Foreskin keratinocyte (primary cell): ENCODE measurements at places on chromosomes 2 and 18.
A peak's percentile ranks its signal among the peaks of the same experiment; 100 is the strongest.

DNA sequence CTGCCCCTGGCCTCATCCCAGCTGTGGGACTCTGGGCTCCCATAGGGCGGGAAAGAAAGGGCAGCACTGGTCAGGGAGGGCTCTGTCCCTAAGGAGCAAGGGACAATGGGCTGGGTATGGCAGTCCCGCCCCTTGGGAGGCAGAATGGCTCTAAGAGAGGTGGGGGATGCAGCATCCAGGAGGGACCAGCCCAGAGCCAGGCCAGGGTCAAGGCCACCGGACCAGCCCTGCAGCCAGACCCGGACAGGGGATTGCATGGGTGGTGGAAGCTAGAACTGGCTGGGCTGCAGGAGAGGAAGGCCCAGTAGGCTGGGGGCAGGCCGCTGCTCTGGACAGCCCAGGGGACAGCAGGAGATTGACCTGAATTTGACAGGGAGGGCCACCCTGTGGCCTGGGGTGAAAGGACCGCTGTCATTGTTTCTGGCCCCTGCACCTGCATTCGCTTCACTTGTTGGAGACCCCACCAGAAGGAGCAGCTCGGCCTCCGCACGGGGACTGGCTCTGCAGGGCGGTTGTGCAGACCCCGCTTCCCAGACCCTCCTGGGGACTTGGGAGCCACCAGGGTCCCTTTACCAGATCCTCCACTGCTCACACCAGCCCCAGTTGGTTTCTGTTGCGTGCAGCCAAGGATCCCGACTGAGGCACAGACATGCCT is 14.6 kb downstream of the RAMP1 start:
- DNase-seq = no peak

DNA sequence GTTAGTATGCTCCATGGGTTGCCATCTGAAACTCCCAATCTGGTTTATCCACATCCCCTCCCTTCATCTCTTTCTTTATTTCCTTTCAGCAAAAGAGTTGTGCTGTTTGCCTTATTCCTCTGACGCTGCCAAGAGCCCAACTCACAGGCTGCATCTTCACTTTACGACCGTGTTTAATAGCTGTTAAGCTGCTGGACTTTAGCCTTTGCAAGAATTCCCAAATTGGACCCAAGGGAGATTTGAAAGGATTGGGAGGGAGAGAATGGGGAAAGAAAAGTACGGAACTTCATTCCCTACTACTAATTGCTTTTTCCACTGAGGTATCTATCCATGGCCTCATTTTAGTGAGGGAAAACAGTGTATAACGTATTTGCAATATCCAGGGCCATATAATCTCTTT is 263.4 kb upstream of the MEIS1 start:
- DNase-seq = no peak

- no peak for DNase-seq
Measured at GRCh38 chr2:3575534-3576262, 638 bp downstream of the RPS7 start.

DNA sequence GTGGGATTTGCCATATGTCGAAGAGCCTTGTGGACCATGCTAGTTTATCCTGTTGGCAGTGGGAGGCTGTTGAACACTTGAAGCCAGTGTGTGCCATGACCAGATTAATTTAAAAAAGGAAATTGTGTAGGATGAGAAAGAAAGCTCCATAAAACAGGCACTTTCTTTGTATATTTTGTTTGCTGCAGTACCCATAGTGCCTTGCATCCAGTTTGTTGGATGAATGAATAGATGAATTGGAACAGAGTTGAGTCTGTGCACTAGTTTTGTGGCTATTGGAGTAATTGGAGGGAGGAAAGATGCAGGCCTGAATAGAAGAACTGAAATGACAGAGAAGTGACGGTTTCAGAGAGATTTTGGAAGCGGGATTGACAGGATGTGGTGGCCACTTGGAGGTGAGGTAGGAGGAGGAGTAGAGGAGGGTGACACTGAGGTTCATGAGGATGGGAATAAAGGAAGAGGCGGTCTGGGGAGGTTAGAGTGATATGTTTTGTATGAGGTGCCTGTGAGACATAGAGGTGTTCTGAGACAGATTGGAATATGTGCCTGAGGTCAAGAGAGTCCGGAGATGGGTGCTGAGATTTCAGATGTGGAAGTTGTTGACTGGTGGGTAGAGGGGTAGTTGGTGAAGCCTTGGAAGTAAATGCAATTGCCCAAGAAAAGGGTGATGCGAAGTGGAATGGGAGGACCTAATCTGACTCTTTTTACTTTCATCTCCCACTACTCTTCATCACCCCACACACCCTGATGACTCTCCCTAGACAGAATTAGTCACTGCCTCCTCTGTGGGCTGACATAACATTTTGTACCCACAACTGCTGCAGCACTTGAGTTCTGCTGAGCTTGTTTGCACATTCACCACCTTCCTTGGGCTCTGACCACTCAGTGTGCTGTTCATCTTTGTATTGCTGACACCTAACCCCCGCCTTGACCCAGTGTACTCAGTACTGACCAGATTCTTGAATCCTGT is 5.1 kb downstream of the DGUOK start:
- DNase-seq = peak; percentile 32

GRCh38 chr2:229660391-229660790 is 54.0 kb downstream of the DNER start:
- DNase-seq = no peak
